ENCODE measurements at places on chromosomes 12 and 14. TPM values are rescaled to one million over a fixed set of nuclear protein-coding genes. Genes with fewer than 3 reads are reported as not detected.

- DNase-seq: no peak
Measured at GRCh38 chr14:39991041-39991440, 558.8 kb upstream of the FBXO33 start.

DNA sequence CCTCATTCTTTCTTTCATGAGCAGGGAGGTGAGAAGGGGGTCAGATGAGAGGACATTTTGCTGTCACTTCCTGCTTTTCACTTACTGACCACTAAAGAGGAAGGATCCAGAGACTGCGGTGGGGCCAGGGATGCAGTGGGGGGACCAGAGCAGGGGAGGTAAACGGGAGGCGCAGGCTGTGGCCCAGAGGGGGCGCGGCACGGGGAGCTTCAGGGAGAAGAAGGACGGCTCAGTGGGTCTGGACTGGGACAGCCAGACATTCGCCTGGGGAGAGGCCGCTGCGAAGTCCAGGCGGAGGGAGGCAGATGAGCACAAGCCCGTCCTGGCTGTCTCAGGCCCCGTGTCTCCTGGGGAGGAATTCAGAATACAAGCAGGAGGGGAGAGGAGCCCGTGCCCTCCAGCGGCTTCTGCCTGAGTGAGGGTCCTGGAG lies 41.2 kb downstream of the SLC6A12 start:
- DNase-seq: no peak

GRCh38 chr12:116892349-116893140 lies 11.3 kb upstream of the HRK start:
- DNase-seq: no peak

- no peak for DNase-seq
Measured at GRCh38 chr12:49089821-49090773, 4.5 kb downstream of the DHH start.

- no peak for DNase-seq
Measured at GRCh38 chr12:12909995-12910420, 18.6 kb downstream of the GPRC5A start.

The PZP gene
- total RNA-seq: 1.6 TPM

The IQSEC3 gene
- total RNA-seq: 1.3 TPM

GRCh38 chr12:48569946-48570345 lies at the start of gene LALBA:
TSS of gene LALBA (minus strand) at chr12:48570046. CDS start at chr12:48570020, 26 bp downstream.
- no peak for DNase-seq

DNA sequence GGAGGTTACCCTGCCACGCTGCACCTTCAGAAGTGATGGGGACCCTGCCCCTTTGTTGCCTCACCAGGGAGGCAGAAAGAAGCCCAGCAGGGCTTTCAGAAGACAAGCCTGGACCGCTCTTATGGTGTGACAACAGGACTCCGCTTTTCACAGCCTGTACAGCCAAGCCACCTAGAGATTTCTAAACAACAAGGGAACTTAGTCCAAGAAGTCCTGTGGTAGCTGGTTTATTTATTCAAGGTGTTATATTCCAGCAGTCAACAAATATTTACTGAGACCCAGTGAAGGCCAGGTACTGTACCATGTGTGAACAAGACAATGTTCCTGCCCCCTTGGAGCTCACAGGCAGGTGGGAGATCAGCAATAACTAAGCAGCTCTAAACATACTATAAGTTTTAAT lies 4.0 kb upstream of the TMEM229B start:
- DNase-seq: no peak

DNA sequence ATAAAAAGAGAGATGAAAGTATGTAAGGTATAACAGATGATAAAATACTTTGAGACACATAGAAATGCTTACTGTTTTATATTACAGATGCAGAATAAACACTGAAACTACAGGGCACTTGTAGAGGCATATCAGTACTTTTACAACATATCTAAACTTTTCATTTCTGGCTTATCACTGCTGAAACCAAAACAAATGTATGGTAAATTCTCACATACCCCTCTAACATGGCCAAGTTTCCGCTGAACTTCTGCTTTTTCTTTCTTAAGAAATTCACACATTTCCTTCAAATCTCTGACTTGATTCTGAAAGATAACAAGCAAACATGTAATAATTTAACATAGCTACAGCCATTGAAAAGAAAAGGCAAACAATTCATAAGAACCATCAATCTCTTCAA lies 33.3 kb upstream of the C12orf50 start:
- no peak for DNase-seq

GRCh38 chr12:92614502-92614901 lies 88.3 kb upstream of the PLEKHG7 start:
- no peak for DNase-seq

The FAM90A1 gene
- not detected for total RNA-seq

The PLA2G1B gene
- total RNA-seq: not detected

The POTEG gene
- not detected for total RNA-seq

The ING4 gene
- total RNA-seq: 22.9 TPM

Measured in omental fat pad (tissue), 4 donors.